Esophagus muscularis mucosa (tissue), 4 donors: ENCODE measurements at places on chromosomes 16 and 17. TPM values are rescaled to one million over a fixed set of nuclear protein-coding genes. Genes with fewer than 3 reads are reported as not detected.

Gene ATP2C2
- not detected for total RNA-seq

Gene RGS11
- total RNA-seq: 18.2 TPM

Gene HOXB3
- 33.6 TPM for total RNA-seq

Gene SPIRE2
- total RNA-seq: 5.4 TPM

Gene SSTR5
- total RNA-seq: not detected
